ENCODE measurements at places on chromosomes 4 and X. TPM values are rescaled to one million over a fixed set of nuclear protein-coding genes. Genes with fewer than 3 reads are reported as not detected.

GRCh38 chr4:120622601-120623000, 299.9 kb downstream of the PRDM5 start:
- no peak for DNase-seq

The DRD5 gene
- polyA plus RNA-seq = 0.81 TPM

DNA sequence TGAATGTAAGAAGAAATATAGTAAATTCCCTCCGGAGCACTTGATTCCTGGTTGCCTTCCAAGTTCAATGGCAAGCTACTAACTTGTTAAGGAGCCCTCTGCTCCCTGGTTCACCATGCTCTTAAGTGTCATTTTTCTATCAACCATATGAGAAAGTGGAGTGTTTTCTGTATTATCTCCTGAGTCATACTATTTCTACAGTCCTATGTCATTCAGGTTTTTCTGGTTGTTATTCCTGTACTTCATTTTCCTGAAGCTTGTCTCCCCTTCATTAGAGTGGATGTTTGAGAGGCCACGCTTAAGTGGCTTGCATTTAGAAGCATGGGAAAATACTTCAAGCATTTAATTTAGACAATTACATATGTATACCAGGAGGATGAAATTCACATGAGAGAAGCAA, 14.7 kb upstream of the EPGN start:
- no peak for DNase-seq

DNA sequence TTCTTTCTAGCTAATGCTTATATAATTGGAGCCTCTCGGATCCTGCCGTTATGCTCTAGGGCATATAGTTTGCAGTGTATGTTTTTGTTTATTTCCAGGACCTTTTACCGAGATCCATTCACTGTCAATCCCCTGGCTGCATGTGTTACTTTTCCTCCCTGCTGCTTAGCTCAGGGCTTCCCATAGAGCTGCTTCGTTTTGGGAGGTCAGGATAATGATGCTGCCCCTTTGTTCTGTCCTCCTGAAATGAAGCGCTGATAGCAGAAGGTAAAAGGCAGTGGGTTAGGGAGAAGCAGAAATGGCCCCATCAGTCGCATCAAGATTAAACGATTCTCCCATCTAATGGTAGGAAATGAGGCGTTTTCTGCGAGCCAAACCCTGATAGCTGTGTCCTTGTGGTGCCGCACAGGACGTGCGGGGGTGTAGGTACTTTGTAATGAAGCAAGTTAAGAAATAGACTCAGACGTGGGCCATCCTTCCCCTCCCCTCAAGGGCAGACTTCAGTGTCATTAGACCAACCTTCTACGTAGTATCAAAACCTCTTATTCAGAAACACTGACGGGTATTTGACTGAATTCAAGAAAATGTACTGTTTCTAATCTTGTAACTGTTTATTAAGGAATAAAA, 37.3 kb downstream of the AFF2 start:
- DNase-seq = no peak

GRCh38 chr4:86013621-86014020, 346.2 kb downstream of the MAPK10 start:
- no peak for DNase-seq

DNA sequence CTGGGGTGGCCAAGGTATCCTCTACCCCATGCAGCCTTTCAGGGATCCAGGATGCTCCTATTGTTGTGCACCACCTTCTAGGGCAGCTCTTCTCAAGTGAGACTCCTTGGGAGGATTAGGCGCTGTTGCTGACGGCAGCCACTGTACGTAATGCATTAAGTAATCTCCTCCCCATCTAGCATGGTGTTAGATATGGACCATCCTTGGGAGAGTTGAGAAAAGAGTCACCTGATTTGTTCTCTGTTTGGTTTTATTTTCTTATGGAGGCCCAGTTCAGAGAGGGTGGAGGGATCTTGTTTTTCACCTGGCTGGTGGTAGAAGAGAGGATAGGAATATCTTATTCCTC, 46.4 kb downstream of the GYG2 start:
- DNase-seq = no peak

DNA sequence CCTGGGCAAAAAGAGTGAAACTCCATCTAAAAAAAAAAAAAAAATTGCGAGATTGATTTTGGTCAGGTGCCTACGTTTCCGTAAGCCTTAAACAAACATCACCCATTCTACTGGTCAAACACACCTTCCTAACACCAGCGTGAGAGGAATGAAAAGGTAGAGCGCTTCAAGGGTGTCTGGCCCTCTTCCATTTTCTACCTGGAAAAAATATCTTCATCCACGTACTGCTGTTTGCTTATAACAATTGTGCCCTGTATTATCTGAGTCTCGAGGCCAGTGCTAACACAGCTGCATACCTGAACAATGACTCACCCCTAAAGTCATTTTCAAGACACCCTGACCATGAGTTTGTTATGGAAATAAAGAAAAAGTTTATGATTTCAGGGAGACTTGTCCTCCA, 13.9 kb downstream of the TMSB4X start:
- DNase-seq = no peak

- no peak for DNase-seq
Observed at GRCh38 chr4:85448906-85449890, 25.8 kb upstream of the ARHGAP24 start.

GRCh38 chr4:134144337-134144736, 57.3 kb downstream of the PABPC4L start:
- no peak for DNase-seq

DNA sequence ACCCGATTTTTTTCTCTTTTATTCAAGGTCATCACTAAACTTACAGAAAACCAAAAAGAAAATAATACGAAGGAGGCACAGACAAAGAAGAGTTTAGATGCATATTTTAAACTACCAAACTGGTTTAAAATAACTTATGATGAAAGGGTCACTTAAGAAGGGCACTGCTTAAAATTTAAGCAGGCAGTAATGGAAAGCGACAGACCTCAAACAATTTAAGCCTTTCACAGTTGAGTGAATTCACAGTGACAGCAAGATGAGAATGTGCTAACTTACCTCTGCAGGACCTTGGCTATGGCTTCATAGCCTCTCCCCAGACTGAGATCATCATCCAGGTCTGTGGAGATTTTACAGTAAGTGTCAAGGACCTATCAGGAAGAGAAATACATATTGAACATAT, 112.1 kb downstream of the TTC29 start:
- no peak for DNase-seq

The SYTL4 gene
- polyA plus RNA-seq = 18.6 TPM

The CXCL9 gene
- polyA plus RNA-seq = not detected

DNA sequence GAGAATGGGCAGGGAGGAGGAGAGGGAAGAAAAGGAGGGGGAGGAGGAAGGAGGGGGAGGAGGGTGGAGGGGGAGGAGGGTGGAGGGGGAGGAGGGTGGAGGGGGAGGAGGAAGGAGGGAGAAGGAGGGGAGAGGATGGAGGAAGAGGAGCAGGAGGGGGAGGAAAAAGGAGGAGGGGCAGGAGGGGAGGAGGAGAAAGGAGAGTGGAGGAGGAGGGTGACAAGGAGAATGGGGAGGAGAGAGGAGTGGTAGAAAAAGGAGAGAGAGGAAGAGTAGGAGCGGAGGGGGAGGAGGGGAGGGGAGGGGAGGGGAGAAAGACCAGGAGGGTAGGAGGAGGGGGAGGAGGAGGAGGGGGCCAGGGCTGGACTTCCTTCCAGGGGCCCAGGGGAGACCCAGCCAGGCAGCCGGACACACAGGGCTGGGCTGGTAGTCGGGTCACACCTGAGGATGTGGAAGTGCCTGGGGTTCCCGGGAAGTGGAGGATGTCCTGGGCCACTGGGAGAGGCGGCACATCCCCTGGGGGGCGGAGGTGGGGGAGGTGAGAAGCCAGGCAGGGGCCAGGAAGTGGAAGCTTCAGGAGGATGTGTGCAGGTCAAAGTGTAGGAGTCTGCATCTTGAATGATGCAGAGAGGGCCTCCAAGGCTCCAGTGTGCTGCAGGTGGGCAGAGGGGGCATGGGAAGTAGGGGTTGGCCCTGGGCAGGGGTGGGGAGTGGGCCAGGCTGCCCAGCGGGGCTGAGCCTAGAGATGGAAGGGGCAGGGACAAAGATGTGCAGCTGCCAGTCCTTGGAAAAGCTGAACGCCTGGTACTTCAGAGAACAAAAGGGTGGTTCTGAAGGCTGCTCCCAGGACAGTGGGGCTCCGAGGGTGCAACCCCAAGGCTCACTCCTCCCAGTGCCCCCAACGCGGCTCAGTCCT, 18.8 kb downstream of the IL3RA start:
- DNase-seq = no peak

GRCh38 chr4:122798101-122798500, 28.5 kb upstream of the FGF2 start:
- DNase-seq = no peak

GRCh38 chr4:154593868-154594267, 3.3 kb upstream of the FGA start:
- DNase-seq = no peak

GRCh38 chr4:127055357-127055756, 577.4 kb upstream of the INTU start:
- no peak for DNase-seq

All from renal cortex interstitium (tissue), 15 donors.